ENCODE measurements at places on chromosomes 6 and 20.

GRCh38 chr6:22657352-22657980 is 88.1 kb downstream of the HDGFL1 start:
- DNase-seq = no peak

- DNase-seq = no peak
Measured at GRCh38 chr6:14335071-14335470, 217.5 kb downstream of the CD83 start.

- DNase-seq = no peak
Measured at GRCh38 chr6:122130026-122130348, 269.5 kb upstream of the HSF2 start.

- DNase-seq = no peak
Measured at GRCh38 chr20:62348604-62349003, 18.5 kb downstream of the LAMA5 start.

GRCh38 chr6:14722704-14723103 is 523.2 kb upstream of the JARID2 start:
- DNase-seq = no peak

- DNase-seq = no peak
Measured at GRCh38 chr20:13771853-13772453, 12.8 kb downstream of the ESF1 start.

DNA sequence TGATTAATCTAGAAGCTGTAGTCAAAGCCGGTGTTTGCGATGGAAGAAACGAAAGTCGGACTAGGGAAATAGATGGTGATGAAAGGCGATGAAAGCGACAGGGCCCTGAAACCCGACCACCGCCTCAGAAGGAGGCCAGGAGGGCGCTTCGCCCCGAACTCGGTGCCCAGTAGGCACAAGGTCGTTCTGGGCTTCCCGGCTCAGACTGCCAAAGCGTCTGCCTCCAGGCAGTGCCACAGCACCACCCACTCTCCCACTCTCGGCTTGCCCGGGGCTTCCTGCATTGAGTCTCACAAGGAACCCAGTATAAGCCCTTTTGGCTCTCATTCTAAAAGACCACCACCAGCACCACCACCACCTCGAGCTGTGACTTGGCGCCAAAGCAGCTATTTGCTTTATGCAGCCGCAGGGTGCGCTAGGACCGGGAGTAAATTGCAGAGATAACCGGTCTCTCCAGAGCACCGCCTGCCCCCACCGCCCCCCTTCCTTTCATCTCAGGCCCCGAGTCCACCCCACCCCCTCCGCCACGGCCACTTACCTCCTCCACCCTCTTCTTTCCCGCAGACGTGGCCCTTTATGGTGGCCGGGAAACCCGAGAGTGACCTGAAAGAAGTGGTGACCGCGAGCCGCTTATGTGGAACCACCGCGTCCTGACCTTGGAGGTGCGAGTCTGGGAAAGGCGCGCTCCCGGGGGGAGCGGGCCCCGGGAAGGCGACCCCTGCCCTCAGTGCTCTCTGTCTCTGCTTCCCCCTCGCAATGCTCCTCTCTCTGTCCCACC is 2.4 kb downstream of the TCF21 start:
- DNase-seq = no peak

GRCh38 chr6:117456998-117457397 is 25.5 kb upstream of the DCBLD1 start:
- DNase-seq = no peak

DNA sequence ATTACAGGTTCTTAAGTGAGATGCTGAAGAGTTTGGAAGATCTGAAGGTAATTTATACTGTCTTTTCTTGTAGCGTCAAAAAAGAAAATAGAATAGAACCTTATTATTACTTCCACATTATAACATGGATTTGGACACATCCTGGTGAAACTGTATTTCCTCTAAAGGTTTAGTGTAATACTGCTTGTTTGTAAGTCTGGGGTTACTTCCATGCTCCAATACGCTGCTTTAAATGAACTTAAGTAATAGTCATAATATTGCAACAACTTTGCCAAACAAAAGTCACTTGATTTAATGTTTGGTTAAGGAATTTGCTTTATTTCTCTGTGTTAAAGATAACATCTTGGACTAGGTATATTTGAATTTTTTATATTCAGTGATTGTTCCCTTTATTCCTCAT is 11.5 kb upstream of the SNRNP48 start:
- DNase-seq = no peak

- DNase-seq = no peak
Measured at GRCh38 chr6:167426084-167426483, 101.2 kb downstream of the TTLL2 start.

DNA sequence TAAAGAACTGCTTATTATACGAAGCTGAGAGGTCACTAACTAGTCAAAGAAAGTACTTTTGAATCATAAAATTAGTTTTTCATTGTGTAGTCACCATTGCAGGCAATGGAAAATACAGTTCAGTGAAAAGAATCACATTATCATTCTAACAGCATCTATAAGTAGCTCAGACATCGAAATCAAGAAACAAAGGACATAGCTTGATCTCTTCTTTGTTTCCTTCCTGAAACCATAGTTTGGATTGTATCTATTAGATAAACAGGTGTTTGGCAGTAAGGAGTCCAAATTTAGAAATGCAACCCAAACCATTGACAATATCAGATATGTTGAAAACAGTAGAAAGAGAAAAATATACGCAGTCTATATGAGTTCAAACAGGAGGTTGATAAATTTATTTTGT is 697.3 kb downstream of the TFAP2A start:
- DNase-seq = no peak

DNA sequence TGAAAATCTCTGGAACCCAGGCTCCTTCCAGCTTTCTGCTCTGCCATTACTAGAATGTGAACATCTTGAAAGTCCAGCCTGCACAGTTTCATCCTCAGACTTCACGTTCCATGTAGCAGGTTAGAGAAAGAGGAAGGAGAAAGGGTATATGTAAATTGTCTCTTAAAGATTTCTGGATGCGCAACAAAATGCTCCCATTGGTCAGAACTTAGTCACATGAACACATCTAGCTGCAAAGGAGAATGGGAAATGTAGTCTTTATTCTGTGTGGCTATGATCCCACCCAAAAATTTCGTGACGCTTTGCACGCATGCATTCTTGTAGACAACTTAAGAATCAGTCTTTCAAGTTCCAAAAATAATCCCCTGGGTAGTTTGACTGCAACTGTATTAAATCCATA is 46.4 kb upstream of the CHD6 start:
- no peak for DNase-seq

- DNase-seq = no peak
Measured at GRCh38 chr6:16006681-16007080, 122.2 kb upstream of the MYLIP start.

DNA sequence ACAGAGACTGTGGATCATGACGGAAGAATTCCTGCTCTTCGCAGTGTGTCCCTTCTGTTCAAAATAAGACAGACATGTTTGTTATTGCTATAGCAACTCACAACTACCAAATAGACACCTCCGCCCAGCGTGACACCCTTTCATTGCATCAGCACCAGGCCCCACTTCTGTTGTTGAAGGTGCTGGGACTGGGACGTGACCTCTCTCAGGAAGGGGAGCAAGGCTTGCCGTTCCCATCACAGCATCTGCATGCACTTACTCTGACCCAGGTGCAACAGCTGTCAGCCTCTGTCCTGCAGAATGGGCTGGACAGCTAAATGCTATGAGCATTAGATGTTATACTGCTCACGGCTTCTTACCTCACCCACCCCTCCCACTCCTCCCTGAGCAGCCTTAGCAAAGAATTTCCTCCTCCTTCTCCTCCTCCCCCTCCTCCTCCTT is 94.1 kb downstream of the DACT2 start:
- DNase-seq = no peak

DNA sequence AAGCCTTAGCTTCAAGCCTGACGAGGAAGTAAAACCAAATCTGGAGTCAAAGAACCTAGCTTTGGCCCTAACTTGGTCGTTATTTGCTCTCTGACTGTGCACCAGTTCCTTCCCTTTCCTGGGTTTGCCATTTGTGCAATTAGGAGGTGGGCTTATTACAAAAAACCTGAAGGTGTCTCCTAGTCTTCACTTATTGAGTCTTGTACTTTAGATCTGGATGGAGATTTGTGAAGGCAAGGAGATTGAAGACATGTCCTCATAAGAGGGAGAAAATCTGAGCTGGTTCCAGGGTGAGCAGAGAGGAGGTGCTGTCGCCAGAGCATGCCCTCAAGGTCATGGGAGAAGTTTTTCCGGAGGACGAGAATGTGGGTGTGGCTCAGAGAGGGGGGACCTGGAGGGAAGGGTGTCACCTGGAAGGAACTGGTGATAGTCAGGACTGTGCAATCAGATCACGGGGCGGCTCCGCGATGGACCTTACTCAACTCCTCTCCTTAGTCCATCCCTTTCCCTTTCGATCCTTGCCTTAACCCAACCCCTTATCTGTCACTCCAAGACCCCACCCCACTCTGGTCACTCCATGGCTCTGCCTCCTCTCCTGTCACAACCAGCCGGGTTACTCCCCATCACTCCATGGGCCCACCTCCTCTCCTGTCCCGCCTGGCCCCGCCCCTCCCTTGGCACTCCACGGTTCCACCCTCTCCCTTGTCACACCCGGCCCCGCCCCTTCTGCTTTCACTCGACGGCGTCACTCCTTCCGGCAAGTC is 588 bp upstream of the ACSS2 start:
- DNase-seq = no peak

DNA sequence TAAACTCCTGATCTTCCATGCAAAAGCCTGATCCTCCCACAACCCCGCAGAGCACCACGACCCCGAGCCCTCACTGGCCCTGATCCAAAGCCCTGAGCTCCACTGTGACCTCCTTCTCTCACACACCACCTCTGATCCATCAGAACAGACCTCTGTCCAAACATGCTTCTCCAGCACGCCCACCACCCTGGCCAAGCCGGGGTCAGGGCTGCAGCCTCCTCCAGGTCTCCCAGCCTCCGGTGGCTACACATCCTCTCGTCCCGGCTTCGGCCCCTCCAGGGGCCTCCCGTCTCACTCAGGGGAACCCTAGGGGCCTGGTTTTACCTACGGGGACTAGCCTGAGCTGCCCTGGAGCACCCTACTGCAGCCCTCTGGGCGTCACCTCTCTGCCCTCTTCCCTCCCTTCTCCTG is 49.1 kb downstream of the FOXF2 start:
- no peak for DNase-seq

GRCh38 chr6:43954311-43955131 is 172.7 kb downstream of the MRPL14 start:
- no peak for DNase-seq

GRCh38 chr6:25153079-25153478 is 126.1 kb upstream of the CARMIL1 start:
- no peak for DNase-seq

DNA sequence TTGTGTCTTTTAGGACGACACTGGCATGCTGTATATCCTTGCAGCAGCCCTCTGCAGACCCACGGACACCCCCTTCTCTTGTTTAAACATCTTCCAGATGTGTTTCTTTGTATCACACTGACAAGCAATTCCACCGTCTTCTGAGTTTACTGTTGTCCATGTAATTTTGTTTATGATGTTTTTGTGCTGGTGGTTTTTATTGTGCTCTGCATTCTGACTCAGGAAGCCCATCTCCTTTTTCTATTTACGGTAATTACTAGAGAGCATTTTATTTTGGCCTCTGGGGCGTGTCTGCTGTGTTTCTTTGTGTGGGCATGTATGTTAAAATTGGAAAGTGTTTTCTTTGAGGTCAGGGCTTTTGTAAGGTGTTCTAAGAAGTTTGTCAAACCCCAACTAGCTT is 111.9 kb downstream of the JARID2 start:
- no peak for DNase-seq

DNA sequence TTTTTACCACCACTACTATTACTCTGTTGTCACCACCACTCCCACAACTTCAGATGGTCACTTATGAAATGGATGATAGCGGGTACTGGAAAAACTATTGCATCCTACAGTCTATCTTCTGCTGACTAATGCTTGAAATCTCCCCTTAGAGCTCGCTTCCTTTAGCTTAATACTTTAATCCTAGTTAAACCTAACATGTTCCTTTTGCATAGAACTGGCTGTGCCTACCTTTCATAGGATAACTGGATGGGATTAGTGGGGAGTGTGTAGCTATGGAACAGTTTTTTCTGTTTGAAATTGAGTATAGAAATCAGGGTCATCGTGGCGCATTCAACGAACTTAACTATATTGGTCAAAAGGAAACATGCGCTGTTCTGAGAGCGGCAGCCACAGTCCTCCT is 294.7 kb downstream of the FARS2 start:
- DNase-seq = no peak

DNA sequence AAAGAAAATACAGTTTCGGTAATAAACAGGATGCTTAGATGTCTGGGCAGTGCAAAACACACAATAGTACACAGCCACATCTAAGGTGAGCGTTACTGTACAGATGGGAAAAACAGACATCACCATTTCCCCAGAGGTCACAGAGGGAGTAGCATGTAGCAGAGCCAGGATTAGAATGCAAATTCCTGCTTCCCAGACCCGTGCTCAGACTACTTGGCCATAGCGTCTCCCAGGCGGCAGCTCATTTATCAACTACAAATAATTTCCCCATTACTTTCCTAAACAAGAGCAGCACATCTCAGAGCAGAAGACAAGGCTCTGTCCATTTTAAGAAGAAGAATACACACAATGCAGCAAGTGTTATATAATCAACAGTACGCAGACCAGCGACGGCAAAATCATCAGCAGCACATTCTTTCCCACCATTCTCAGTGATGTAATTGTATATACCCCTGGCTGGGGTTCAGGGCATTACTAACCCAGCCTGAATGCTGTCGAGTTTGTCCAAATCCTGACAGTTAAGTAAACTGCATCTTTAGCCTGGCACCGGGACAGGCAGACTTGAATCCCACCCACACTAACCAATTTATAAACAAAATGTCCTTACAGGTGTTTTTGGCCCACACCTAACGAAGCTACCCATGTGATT is 61.9 kb downstream of the CNKSR3 start:
- DNase-seq = no peak
